ENCODE measurements at places on chromosomes 5 and 9.

- DNase-seq = no peak
Measured at GRCh38 chr5:113271745-113272454, 162.9 kb downstream of the TSSK1B start.

DNA sequence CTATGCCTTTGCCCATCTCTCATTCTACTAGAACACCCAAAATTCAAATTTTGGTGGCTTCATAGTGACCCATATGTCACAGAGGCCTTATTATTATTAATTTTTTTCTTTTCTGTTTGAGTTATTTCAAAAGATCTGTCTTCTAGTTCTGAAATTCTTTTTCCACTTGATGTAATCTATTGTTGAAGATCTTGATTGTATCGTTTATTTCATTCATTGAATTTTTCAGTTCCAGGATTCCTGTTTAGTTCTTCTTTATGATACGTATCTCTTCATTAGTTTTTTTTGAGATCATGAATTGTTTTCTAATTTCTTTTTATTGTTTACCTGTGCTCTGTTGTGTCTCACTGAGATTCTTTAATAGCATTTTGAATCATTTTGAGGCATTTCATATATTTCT lies 24.6 kb upstream of the APBA1 start:
- DNase-seq = no peak

DNA sequence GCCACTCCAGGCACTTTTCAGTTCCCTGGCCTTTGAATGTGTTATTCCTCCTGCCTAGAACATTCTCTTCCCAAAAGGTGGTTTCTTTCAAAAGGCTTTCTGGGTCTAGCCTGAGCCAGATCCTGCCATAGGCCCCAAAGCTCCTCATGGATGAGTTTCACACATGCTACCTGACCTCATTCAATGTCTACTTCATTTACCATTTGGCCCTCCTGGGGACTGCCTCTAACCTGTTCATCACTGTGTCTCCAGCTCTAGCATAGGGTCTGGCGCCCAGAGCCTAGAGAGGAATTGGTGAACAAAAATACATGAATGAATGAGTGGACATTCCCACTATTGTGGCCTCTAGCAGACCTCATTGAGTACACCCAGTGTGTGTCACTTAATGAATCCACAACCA lies 5.4 kb upstream of the P4HA2 start:
- no peak for DNase-seq

DNA sequence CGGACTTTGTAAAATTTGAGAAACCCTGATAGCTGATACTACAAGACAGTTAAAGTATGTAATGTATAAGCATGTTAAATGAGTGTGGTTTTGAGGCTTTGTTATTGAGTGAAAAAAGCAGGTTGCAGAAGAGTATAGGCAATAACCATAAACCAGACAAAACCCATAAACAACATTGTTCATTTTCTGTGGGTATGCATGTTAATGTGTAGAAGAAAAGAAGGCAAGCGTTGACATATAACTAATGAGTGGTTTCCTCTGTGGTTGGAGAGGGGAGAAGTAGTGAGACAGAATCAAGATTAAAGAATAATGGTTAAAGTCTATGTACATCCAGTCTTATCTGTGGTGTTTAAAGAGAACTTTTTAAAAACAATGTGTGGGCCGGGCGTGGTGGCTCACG lies 26.2 kb downstream of the RAD23B start:
- DNase-seq = no peak

DNA sequence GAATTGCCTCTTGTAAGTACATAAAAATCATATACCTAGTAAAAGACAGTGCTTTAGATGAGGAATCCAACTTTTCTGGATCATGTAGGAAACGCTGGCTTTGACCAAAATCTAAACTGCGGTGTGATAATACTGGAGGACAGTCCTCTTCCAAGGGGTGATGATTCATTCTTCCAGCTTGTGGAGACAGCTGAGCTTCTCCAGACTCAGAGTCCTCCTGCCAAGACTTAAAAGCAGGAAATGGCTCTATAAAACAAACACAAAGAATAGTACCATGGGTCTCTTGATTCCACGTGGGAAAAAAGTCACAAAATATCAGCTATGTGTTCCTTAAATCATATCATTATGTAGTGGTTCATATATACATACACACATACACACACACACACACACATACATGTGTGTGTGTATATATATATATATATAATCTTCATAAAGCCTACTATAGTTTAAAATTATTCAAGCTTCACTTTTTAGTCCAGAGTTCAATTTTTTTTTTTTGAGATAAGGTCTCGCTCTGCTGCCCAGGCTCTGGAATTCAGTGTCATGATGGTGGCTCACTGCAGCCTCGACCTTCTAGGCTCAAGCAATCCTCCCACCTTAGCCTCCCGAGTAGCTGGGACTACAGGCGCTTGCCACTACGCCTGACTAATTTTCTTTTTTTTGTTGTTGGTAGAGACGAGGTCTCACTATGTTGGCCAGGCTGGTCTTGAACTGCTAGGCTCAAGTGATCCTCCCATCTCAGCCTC lies 65.0 kb downstream of the PKD2L2 start:
- DNase-seq = no peak

DNA sequence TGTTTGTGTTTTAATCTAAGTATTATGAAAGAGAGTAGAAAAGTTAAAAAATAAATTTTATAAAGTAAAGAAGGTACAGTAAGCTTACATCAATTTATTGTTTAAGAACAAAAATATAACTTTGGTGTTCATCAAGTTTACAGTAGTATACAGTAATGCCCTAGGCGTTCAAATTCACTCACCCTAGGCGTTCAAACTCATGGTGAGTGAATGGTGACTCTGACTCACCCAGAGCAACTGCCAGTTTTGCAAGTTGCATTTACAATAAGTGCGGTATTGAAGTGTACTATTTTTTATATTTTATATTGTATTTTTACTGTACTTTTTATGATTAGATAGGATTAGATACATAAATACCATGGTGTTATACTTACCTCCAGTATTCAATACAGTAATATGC lies 421.3 kb downstream of the CDH12 start:
- no peak for DNase-seq

DNA sequence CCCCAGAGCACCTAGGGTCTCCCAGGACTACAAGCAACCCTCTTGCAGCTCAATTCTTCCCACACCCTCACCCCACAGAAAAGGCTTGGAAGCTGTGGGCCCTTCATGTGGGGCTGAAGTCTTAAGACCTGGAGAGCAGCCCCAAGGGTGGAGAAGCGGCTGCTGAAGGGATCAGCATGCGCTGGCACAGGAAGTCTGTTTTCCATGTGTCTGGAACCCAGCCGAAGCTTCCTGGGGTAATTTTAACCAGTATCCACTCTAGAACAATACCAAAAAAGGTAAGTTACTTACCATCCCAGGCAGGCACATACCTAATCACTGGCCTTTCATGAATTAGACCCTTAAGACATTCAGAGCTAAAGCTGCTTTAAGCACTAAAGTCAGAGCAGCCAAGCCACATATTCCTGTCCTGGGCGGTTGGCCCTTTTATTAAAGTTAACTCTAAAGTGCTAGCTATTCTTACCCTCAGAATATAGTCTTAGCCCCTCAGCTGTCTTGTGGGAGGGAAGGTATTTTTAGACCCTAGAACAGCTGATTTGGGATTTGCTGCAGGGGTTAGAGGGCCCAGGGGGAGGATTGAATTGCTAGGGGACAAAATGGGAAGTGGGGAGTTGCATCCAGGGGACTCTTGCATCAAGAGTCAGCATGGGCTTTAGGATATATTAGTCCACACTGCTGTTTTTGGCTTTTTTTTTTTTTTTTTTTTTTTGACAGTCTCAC lies 6.9 kb downstream of the IL17B start:
- DNase-seq = no peak

- no peak for DNase-seq
Measured at GRCh38 chr9:72947984-72948465, 4.8 kb downstream of the ALDH1A1 start.

DNA sequence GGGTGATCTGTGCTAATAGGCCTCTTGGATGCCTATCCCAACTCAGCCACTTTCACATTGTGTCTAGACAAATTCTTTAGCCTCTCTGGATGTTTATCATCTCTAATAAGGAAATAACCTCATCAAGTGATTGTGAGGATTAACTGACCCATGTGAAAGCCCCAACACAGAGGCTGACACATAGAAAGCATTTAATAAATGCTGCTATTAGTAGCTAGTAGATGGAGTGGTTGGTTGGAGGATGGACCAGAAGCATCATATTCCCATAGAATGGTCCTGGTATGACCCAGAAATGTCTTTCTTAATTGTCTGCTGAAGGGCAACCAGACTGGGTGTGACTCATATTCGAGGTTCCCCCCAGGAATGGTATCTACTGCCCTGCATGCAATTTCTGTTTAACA lies 124.4 kb downstream of the PIK3R1 start:
- no peak for DNase-seq

GRCh38 chr5:115460472-115460871 lies 84.1 kb downstream of the FEM1C start:
- peak; percentile 6 for DNase-seq

DNA sequence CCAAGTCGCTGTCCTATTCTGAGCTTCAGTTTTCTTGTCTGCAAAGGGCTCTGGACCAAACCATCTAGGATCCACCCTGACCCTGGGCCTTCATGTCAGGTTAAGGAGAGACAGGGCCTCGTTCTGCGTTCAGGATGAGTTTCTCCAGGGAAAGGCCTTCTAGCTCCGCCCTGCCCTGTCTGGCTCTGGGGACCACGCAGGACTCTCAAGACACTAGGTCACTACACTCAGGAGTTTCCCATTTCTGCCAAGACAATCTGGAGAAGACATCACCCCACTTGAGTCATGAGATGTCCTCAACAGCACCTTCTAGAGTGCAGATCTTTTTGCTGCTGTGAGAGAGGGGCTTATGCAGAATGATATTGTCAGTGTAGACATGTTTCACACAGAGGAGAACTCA lies 53.2 kb upstream of the KCNMB1 start:
- no peak for DNase-seq

DNA sequence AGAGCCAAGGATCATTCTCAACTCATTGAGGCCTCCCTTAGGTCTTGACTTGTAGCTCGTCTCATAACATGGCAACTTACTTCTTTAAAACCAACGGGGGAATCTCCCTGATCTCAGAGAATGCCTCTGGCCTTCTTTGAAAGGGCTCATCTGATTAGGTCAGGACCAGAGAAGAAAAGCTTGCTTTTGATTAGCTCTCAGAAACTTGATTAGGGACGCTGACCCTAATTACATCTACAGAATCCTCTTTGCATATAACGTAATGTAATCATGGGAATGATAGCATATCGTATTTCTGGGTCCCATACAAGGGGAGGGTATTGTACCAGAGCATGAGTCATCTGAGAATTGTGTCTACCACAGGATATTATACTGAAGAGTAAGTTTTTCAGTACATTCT lies 125.1 kb upstream of the SH3GL2 start:
- no peak for DNase-seq

GRCh38 chr5:173222466-173222865 lies 12.5 kb downstream of the NKX2-5 start:
- DNase-seq = no peak

DNA sequence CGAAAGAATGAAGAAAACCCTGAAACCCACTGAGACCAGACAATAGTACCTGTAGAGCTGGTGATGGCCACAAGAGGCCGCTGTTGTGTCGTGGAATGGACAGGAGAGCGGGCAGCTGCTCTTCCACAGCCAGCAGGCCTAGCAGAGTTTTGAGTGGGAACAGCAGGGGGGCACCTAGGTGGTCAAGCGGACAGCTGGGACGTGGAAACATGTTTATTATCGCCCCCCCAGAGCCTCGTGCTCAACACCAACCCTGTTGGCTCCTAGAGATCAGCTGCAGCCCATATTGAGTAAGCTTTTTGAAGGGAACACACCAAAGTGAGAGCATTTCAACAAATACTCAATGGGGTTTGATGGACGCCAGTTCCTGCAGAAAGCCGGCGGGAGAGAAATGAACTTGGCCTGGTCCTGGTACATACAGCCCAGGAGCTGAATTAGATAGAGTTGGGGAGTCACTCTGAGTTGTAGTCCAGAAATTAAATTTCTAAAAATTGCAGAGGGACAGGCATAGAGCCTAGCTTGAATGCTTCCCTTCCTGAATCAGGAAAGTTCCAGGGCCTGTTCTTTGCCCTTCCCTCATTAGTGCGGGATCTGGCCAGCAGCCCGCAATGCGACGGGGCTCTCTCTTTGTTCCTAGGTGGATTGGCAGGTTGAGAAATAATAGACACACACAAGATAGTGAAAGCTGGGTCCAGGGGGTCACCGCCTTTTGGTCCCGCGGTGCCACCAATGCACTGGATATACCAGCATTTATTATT lies 33.8 kb downstream of the MFAP3 start:
- DNase-seq = peak; percentile 85

GRCh38 chr5:125180231-125180829 lies 433.9 kb upstream of the ZNF608 start:
- no peak for DNase-seq

DNA sequence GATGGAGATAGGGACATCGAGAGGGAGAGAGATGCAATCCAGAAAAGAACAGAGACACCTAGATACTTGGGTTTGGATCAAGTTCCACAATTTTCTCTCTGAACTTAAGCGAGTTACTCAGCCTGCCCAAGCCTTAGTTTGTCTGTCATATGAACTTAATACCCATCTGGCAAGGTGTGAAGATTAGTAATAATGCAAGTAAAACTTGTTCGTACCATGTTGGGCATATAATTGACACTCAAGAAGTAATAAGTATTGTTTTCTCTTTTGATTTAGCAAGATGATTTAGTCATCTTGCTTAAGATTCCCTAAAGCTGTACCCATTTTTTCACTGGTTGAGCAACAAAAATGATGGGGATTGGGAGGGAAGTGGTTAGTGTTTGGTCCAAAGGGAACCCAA lies 7.5 kb downstream of the RABGAP1 start:
- no peak for DNase-seq

DNA sequence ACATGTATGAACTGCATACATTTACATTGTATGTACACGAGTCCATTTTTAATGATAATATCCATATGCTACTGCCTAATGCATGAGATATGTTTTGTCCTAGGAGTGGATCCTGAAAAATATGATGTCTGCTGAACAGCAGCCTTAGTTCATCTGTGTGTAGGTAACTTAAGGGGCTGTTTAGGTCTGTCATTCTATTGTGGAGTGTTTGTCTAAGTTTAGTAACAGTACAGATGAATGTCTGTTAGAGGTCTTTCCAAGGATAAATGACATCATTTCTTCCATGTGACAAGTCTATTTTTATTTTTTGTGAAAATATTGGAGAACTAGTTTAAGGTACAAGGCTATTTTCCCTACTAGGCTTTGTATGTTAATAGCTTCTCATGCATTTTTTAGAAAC lies 22.6 kb upstream of the CCDC112 start:
- DNase-seq = no peak

DNA sequence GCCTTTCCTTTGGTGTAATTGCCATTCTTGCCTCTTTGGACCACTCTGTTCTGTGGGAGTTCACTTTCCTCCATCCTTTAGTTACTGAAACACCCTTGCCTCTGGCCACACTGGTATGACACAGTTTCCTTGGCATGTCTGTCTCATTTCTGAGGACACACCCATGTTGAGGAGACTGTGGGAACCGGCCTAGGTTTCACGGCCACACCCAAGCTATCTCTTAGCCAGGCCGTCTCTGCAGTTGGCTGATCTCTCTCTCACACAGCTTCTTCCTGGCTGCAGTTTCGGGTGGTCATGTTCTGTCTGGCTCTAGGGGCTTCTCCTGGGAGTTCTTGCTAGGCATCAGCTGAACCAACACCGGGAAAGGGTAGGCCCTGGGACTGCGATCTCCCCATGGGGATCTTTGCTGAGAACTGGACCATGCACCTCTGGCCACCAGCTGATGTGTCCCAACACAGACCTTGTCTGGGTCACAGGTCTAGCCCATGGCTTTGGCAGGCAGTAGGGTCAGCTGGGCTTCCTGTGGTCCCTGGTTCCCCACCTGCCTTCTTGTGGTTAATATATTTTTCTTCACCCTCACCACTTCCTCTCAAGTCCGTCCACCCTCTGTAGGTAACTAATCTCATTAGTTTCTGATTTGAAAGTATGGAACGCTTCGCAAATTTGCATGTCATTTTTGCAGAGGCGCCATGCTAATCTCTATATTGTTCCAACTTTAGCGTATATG lies 24.9 kb downstream of the ARHGEF37 start:
- no peak for DNase-seq

Data from stimulated activated CD4-positive, alpha-beta T cell treated with anti-CD3 and anti-CD28 coated beads, Interleukin-4, amount 100 ng/mL, for 24 hours (primary cell).